Nucleus accumbens (tissue), 56 donors: ENCODE measurements at places on chromosomes 12 and 14.

DNA sequence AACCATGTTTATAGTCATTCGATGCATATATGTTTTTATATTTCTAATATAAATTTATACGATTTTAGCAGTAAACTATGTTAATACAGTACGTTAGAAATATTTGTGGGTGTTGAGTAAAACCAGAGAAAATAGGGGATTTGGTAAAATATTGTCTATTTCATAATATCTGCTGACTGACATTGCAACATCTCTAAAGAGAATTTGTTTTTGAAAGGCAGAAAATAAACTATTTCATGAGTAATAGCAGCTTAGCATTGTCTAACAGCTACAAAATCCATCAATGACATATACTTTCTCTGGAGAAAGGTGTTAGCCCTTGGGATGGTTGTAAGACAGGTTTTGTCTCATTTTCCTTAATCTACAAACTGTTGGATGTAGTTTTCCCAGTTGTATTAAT lies 144.9 kb downstream of the PDE3A start:
- DNase-seq = no peak

DNA sequence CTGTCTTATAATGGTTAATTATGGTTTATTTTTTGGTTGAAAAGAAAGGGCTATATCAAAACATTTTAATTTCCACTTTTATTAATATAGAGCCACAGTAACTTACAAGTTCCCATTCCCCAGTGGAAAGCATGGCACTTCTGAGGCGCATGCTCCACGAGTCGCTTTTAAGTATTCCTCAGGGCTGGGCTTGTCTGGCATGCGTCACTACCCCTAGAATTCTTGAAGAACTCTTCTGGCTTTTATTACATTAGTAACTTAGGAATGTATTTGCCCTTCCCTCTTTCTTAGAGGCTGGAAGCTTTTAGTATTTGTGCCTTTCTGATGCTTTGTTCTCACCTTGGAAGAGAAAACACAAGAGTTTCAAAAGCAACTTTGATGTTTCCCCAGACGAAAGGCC lies 81.1 kb downstream of the ESR2 start:
- DNase-seq = no peak

DNA sequence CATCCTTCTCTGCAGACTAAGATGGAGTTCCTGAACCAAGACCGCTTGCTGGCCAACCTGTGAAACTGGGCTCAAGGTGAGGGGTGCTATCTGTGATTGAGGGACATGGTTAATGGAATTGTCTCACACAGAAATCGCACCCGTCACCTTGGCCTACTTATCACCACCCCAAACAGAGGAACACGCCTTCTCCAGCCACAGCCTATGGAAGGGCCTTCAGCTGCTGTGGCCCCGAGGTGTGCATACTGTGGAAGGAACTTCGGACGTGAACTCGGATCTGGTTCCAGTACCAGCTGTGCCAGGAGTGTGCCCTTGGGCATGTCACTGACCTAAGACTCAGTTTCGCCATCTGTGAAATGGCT lies 44.4 kb downstream of the EVL start:
- no peak for DNase-seq

GRCh38 chr12:31466768-31467167 lies 124.2 kb downstream of the DENND5B start:
- no peak for DNase-seq

GRCh38 chr14:61491876-61492434 lies 170.6 kb downstream of the PRKCH start:
- DNase-seq = no peak

DNA sequence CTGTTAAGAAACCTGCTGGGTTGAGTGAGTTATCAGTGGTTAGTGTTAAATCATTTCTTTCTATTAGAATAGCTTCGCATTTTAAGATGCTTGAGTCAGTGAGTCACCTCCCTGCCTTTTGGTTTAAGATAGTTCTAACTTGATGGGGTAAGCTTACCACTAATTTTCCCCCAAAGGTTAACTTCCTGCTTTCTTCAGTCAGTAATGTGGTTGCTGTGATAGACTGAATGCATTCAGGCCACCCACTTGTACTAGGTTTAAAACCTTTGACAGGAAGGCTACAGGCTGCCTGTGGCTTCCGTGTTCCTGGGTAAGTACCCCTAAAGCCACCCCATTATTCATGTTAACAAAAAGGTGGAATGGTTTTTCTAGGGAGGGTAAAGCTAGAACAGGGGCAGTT lies 25.3 kb downstream of the CLEC2A start:
- no peak for DNase-seq

DNA sequence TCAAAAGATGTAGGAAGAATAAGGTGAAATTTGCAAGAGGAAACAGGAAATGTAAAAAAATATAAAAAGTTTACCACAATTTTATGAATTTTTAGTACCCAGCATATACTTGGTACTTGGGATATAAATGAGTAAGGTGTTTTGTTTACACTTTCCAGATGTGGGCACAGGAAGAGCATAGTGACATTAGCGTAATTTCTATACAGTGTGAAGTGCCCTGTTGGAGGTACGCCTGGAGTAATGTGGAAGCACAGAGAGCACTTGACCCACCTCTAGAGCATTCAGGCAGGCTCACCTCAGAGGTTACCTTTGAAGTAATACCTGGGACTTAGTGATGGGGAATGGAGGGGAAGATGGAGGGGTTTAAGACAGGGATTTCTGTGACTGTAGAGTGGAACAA lies 89.5 kb downstream of the AEBP2 start:
- DNase-seq = no peak

GRCh38 chr12:42182394-42182793 lies 37.7 kb upstream of the GXYLT1 start:
- no peak for DNase-seq

GRCh38 chr12:116559162-116559935 lies at the start of gene MAP1LC3B2:
Gene MAP1LC3B2 (plus strand): TSS chr12:116559381. CDS start chr12:116575943, 16,562 bp downstream.
- peak; percentile 17 for DNase-seq

DNA sequence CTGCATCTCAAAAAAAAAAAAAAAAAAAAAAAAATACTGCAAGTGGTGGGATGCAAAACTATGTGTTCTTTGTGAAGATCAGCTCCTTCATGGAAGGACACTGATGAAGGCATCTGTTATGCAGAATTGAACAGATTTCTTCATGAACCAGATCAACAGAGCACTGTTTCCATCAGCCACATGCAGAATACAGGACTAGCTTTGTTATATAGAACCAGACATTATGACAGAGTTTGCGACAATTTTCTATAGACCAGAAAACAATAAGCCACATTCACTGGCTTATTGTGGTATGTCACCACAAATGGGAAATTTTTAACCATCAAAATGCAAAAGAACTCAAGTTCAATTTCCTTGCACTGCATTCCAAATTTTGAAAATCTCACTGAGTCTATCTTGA lies 34.7 kb downstream of the CIT start:
- DNase-seq = no peak

- no peak for DNase-seq
These were observed 677.8 kb downstream of the BCL11B start for GRCh38 chr14:98594156-98594555.

GRCh38 chr12:120102189-120103043 lies 14.1 kb downstream of the RAB35 start:
- DNase-seq = no peak

GRCh38 chr14:20277409-20277808 lies 28.3 kb downstream of the TTC5 start:
- DNase-seq = no peak

DNA sequence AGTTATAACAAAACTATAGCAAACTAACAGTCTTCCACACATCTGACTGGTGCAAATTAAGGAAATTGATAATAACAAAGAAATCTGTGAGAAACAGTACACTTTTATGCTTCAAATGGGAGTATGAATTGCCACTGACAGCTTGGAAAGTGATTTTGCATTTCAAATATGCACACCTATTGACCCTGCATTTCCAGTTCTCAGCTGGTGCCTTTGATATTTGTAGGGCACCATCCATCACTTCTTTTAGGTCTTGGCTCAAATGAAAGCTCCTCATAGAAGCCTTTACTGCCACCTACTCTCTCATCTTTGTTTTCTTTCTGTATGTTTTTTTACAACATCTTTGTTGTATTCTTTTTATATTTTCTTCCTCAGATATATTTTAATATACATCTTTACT lies 125.1 kb downstream of the ST8SIA1 start:
- DNase-seq = no peak

GRCh38 chr12:121111684-121112083 lies 21.0 kb upstream of the P2RX7 start:
- no peak for DNase-seq

- no peak for DNase-seq
These were observed 23.3 kb downstream of the PAPLN start for GRCh38 chr14:73260574-73260973.

DNA sequence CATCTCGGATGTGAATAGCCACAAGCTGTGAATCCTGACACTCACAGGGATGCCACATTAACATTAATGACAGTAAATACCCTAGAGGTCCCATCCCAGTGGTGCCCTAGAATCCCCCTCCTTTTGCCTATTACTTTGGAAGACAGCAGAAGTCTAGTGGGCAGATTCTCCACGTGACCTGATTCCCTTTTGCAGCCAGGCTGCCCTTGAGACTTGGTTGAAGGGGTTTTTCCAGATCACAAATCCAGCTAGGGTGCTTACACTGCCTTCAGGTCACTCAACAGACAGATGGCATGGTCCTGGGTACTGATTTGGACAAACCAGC lies 8.7 kb downstream of the HDAC7 start:
- DNase-seq = no peak
